HTR-8/SVneo (cell line): ENCODE measurements at places on chromosomes 11 and 22.

DNA sequence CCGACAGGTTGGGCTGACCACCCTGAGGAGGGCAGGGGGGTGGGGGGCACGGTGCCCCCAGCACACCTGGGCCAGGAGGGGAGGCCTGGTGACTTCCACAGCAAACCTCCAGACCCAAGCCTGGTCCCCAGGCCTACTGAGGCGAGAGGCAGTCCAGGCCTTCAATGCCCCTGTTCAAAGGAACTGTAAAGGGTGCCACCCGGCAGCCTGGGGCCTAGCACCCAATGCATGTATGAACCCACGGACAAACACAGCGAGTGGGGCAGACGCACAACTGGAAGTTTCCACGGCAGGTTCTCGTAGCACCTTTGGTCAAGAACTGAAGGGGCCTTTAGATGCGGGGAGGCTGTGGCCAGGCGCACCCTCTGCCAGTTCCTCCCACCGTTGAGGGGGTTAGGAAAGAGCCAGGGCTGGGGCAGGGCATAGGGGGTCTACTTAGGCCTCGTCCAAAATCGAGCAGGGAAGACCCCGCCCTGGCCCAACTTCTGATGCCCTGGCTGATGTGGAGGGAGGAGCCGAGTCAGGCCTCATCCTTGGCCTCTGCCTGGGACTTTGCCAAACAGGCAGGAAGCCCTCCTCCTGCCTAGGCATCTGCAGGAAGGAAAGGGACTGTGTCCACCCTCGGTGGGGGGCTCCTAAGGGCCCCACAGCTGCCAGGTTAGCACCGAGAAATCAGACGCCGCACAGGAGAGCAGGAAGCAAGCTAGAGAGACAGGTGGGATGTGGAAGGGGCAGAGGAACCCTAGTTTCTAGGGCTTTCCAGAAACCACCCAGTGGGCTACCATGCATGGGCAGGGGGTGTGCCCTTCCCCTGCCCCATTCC is 6.6 kb downstream of the CBX6 start:
- no peak for DNase-seq

- DNase-seq = no peak
Observed at GRCh38 chr11:31415435-31415834, 45.8 kb downstream of the DNAJC24 start.

GRCh38 chr11:96238563-96239135 is 104.3 kb downstream of the MAML2 start:
- DNase-seq = no peak

- DNase-seq = no peak
Observed at GRCh38 chr22:36344106-36344827, 43.5 kb downstream of the MYH9 start.

- DNase-seq = no peak
Observed at GRCh38 chr11:81303038-81303664, 1430.5 kb downstream of the FAM181B start.

- no peak for DNase-seq
Observed at GRCh38 chr22:43446916-43447315, 35.1 kb downstream of the MPPED1 start.

DNA sequence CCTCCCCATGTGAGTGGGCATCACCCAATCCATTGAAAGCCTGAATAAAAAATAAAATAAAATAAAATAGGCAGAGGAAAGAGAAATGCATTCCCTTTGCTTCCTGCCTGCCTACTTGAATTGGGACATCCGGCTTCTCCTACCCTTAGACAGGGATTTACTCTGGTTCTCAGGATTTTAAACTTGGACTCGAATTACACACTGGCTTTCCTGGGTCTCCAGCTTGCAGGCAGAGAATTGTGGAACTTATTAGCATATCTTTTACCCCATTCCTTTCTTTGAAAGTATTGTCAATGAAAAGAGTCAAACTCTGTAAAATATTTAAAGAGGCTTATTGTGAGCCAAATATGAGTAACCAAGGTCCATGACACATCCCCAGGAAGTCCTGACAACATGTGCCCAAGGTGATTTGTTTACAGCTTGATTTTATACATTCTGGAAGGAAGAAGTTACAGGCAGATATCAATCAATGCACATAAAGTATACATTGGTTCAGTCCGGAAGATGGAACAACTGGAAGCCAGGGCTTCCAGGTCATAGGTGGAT is 78.4 kb upstream of the CCDC90B start:
- no peak for DNase-seq

DNA sequence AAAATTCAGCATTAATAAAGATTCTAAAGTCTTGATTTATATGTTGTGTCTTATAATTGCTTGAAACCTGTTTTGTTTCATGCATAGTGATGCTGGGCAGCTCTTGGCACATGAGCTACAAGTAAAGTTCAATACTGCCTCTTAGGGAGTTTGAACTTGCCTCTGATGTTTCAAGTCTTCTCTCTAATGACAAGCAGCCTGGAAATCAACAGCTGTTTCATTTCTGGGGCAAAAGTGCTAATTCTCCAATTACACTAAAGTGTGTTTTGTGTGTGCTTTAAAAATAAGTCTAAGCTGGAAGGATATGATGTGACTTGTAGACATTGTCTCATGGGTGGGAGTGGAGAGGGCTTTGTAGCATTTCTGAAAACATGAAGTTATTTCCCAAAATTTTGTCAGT is 23.7 kb upstream of the SESN3 start:
- no peak for DNase-seq
